ENCODE measurements at places on chromosomes 2 and 18. TPM values are rescaled to one million over a fixed set of nuclear protein-coding genes. Genes with fewer than 3 reads are reported as not detected.

The SP9 gene
- total RNA-seq: not detected

The PSME4 gene
- 35.4 TPM for total RNA-seq

The AQP12B gene
- not detected for total RNA-seq

The NT5C1B gene
- not detected for total RNA-seq

The CNGA3 gene
- total RNA-seq: not detected

DNA sequence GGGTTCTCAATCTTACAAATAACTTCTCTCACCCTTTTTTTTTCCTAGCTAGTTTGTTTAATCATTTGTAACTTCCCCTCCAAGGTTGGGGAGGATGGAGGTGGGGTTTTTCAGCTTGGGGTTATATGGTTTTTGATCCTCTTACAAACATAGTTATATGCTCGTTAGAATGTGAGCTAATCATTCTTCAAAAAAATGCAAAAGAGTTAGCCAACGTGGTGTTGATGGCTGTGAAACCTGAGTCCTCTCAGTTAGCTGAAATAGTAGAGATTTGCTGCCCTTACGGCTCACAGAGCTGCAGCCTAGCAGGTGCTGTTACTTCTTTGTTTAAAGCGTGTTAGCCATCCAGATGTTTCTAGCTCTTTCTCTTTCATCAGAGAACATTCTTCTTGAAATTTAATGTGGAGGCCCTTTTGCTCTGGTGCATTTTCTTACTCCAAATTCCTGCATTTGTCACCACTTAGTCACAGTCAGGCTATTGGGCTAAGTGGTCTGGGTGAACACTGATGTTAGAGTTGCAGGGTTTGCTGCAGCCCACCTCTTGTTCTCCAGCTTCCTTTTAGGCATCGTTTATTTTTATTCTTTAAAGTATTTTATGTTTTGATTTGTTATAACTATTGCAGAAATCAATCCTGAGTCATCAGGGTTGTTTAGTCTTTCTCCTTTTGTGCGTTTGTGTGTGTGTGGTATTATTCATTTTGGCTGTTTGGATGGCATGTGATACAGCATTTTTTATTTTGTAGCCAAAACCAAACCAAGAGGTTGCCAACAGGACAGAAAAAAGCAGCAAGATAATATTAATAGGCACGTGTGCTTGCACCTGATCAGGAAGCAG is 41.1 kb downstream of the LIMS1 start:
- DNase-seq: no peak

- DNase-seq: no peak
Measured at GRCh38 chr18:4157352-4157751, 297.8 kb downstream of the DLGAP1 start.

- no peak for DNase-seq
Measured at GRCh38 chr2:171822525-171823322, 71.3 kb downstream of the SLC25A12 start.

GRCh38 chr2:212242724-212243123 is 295.9 kb downstream of the ERBB4 start:
- no peak for DNase-seq

GRCh38 chr2:24175631-24176187 is 856 bp downstream of the FAM228A start:
- DNase-seq: no peak

DNA sequence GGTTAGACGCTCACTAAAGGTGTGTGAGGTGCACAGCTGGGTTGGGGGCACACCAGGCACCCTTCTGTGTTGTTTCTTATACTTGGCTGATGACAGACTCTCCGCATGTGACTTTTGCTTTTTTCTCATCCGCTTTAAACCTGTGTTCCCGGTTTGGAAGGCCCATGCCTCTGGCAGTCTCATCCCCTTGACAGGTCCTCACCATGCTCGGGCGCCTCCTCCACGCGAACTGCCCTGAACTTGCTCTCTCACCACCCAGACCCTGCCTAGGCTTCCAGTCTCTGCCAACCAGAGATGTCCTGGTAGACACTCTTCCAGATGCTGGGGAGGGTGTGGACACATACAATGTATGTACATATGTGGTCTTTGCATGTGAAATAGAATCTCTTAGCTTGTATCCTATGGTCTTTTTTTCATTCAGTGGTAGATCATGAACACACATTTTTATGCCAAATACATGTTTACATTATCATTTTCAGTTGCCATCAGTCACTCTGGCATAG is 79.8 kb downstream of the LIMS1 start:
- no peak for DNase-seq

DNA sequence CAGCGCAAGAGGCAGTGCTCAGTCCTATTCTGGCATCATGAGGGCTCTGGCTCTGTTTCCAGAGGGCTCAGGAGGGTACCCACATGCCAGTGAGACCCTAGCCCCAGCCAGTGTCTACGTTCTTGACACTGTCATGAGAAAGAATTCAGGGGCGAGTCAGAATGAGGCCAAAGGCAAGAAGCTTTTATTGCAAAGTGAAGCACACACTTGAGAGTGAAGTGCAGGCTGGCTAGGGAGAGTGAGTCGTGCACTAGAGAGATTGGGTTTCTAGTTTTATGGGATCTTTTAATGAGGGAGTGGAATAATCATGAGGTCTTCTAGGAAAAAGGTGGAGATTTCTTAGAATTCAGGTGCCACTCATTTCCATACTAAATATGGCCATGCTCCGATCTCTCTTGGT is 164.1 kb downstream of the DCDC2C start:
- DNase-seq: no peak

DNA sequence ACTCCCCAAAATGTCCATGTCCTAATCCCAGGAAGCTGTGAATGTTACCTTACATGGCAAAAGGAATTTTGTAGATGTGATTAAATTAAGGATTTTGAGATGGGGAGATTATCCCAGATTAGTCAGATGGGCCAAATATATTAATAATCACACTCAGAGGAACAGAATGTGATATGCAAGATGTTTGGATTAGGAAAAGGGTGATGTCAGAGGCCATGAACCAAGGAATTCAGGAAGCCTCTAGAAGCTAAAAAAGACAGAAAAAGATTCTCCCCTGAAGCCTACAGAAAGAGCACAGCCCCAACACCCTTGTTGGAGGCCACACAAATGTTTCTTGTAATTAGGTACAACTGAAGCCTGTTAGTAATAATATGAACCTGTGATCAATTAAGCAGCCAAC is 13.1 kb downstream of the TMEM131 start:
- no peak for DNase-seq

DNA sequence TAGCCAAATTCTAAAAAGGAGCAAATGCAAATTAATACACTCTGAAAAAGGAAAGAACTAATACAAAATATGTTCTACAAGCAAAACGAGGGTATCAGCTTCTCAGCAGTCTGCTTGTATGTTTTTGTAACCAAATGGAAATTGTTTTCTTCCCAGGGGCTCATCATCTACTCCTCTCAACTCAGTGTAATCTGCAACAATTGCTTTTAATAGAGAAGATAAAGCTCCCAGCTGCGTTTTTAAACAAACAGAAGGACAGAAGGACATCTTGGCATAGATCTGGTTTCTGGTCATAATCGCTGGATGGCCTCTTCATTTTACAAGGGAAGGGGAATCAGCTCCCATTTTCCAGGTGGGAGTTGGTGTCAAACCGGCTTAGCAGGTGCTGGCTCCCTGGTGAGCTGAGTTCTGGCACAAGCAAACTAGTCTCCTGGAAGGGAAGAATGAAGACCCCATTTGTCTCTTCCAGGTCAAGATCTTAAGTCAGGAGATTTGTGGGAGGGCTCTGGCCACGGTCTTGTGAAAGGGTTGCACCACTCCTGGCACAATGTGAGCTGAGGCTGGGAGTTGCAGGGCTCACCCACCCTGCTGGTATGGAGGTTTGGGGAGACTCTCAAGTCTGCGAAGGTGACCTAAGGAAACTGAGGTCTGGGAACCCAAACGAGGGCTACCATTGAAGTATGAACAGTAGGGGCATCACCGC is 41.6 kb downstream of the NPPC start:
- no peak for DNase-seq

DNA sequence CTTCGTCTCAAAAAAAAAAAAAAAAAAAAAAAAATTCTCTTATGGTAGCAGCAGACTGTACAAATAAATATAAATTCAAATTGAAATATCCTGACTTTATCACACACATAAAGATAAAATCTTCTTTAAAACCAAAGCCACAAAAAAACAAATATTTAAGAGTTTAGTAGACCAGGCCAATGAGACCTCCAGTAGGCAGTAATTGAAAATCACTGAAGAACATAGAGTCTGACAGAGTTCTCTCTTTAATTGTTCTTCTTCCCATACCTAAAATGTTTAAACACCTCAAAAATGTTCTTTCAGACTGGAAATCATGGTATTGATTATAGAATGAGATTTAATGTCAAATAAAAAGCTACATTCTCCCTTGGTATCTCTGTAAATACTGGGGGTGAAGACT is 20.8 kb downstream of the PRPF40A start:
- DNase-seq: no peak

- DNase-seq: no peak
Measured at GRCh38 chr2:138029276-138029675, 65.0 kb downstream of the HNMT start.

DNA sequence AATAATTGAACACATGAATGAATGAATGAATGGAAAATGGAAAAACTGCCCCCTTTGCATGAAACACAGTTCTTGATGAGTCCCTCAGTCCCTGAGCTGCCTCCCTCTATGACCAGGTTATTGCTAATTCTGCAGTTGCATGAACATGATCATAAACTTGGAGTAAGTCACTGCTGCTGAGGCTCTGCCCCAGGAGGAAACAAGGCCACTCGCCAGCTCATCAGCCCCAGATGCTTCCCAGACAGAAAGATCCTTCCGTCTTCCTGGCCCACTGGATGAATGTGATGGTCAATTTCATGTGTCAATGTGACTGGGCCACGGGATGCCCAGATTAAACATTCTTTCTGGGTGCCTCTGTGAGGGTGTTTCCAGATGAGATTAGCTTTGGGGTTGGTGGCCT is 16.4 kb downstream of the GPR45 start:
- no peak for DNase-seq

GRCh38 chr2:169978402-169979017 is 151.3 kb downstream of the UBR3 start:
- DNase-seq: no peak

DNA sequence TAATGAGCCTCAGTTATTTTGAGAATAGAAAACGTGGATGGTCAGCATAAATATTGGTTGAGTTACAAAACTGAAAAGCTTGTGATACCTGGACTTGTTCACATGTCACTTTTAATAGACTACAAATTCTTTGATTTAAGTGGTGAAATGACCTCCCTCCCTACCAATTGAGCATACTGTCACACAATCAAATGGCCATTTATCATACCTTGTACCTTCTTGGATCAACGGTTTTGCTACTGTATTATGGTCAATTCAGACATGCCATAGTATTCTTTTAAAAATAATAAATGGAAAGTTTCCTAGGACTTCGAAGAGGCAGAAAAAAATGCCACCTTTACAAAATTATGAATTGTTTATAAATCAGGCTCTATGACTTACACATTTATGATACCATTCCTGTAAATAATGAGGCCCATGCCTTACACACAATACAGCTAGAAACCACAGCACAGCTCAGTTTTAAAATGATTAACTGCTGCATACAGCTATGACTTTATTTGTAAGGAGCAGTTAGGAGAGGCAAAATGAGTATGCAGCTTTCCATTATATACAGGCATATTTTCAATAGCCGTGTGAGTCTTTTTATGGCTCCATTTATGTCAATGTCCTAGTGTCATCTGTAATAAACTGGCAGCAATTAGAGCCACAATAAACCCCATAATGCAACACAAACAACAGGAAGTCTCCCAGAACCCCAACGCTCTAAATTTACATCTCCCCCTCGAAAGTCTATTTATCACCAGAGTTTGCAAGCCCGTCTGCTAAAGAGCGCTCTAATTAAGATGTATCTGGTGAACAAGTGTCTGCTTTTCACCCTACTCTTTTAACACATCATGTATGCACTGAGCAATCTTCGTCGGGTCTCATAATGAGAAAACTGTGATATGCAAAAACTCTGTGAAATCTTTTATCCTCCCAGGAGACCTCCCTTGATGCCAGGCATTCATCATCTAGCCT is 176.1 kb downstream of the ZNF521 start:
- no peak for DNase-seq

DNA sequence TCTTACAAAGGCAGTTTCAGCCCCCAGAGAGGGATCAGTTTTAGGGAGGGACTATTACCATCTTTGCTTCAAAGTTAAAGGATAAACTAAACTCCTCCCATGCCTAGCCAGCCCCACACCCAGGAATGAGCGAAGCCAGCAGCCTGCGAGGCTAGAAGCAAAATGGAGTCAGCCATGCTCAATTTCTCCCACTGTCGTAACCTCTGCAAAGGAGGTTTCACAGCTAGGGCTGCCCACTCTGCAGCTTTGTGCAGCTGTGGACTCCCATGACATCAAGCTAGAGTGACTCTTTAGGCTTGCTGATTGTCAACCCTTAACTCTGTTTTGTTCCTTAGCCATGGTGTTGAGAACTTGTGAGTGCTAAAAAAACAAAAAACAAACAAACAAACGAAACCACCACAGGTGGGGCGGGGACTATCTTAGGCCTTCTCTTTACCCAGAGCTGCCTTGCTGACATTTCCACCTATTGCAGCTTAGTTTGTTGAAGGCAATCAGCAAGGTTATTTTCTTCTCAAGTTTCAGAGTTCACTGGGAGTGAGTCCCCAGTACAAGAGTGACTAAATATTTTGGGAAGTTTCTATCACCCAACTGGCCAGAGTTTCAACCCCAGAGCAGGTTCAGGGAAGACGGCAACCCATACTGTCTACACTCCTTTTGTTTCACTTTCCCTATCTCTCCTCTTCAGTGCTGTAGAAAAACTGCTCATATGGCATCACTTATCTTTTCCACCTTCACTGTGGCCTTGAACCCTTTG is 592.1 kb downstream of the XIRP2 start:
- DNase-seq: no peak
